ENCODE measurements at places on chromosomes 2 and 18.
A peak's percentile ranks its signal among the peaks of the same experiment; 100 is the strongest.

DNA sequence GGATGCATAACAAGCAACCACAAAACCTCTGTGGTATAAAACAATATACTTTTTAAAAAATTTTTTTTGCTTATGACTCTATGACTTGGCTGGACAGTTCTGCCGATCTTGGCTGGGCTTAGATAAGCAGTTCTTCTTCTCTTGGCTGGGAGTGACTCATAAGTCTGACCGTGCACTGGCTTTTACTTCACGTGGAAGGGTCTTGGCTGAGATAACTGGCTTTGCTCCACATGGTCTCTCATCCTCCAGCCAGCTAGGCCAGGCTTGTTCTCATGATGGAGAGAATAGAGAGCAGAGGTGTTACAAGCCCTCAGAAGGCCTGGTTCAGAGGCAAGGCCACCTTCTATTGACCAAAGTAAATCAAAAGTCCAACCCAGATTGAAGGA, 178.9 kb upstream of the SERPINE2 start:
- no peak for DNase-seq

GRCh38 chr2:191349990-191350389, 104.8 kb downstream of the MYO1B start:
- no peak for DNase-seq

DNA sequence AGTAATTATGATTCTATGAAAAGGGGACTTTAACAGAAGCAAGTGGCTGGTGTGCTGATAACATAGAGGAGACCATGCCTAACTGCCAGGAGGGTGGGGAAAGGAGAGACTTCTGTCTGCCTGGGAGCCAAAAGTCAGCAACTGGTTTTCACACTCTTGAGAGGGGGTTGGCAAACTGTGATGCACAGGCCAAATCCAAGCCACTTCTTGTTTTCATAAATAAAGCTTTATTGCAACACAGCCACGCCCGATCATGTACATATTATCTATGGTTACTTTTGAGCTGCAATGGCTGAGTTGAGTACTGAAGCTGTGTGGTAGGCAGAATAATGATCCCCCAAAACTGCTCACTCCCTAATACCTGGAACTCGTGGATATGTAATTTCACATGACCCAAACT, 208.4 kb downstream of the LNPK start:
- no peak for DNase-seq

- no peak for DNase-seq
These were observed 733.7 kb upstream of the POU3F3 start for GRCh38 chr2:104120171-104120570.

- no peak for DNase-seq
These were observed 171.3 kb downstream of the CDH7 start for GRCh38 chr18:65922103-65922502.

- no peak for DNase-seq
These were observed 961.6 kb upstream of the LRRTM1 start for GRCh38 chr2:81266106-81266505.

GRCh38 chr2:29010946-29011345, 29.8 kb downstream of the TOGARAM2 start:
- DNase-seq = peak; percentile 44

GRCh38 chr2:236871500-236872001, 214.1 kb upstream of the COPS8 start:
- DNase-seq = no peak

DNA sequence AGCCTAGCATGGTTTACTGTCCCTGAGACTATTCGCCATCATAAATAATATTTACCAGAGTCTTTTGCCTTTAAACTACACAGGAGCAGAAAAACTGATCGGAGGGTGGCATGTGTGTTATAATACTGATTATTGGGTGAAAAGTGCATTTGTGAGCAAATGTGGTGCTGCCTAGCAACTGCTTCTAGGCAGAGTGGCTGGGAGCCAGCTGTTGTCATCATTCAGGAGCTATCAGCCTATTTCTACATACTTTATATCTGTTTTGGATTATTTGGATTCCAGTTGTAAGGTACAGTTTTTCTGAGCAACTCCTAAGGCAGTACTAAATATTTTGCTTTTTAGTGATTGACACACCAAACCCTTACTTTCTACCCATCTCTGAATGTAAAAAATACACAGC, 75.0 kb upstream of the MSTN start:
- no peak for DNase-seq
